ENCODE measurements at places on chromosomes 4 and X.

GRCh38 chr4:54780149-54780495 lies 122.4 kb downstream of the KIT start:
- DNase-seq, result no peak

DNA sequence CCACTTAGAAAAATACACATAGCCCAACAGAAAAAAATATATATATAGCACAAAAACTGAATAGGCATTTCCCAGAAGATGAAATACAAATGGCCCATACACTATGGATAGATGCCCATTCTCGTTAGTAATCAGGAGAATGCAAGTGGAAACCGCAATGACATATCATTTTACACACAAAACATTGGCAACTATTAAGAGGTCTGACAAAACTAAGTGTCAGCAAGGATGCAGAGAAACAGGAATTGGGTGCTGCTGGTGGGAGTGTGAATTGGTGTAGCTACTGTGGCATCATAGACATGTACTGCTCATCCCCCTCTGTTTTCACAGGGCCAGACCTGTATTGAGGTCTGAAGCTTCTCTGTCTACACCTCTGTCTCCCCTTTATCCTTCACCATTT lies 320.0 kb downstream of the IDS start:
- DNase-seq, result no peak

GRCh38 chrX:128518508-128518907 lies 466.3 kb upstream of the ACTRT1 start:
- DNase-seq, result peak; percentile 10

GRCh38 chrX:40617566-40617965 lies 5.7 kb upstream of the MPC1L start:
- no peak for DNase-seq

DNA sequence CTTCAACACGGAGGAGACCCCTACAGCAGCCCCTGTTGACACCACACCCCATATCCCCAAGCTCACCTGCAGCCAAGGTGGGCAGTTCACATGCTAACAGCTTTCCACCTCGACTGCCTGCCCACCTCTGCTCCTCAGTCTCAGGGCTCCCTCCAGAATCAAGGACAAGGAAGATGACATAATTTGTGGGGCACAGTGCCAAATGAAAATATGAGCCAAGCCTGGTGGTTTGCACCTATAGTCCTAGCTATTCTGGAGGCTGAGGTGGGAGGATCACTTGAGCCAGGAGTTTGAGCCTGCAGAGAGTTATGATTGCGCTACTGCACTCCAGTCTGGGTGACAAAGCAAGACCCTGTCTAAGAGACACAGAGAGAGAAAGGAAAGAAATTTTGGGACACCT lies 516.3 kb downstream of the BCOR start:
- no peak for DNase-seq

GRCh38 chrX:49838374-49838773 lies 9.3 kb downstream of the PAGE4 start:
- DNase-seq, result no peak

DNA sequence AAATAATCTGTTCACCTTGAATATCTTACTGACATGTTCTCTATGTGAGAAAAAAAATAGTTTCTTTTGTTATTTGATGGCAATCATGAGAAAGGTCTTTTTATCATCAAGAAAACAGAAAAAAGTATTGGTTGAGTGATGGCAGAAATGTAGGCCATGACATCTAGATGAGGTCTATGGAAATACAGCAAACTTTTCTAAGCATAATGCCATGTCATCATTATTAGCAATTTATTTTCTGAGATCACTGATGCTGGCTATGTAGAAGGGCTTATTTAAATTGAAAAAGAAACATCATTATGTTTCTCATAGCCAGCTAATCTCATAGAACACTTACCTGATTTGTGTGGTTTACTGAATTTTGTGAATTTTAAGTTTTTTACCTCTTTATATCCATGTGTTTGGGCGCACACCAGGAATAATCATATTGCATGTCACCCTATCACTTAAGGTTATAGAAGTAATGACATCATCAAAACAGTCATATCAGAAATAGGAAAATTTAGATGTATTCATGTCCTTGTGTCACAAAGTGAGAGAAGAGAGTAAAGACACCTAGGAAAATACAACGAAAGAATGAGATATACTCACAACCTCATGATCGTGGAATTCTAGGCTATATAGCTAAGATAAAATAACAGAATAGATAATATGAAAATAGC lies 22.4 kb downstream of the UGT2A3 start:
- DNase-seq, result no peak

DNA sequence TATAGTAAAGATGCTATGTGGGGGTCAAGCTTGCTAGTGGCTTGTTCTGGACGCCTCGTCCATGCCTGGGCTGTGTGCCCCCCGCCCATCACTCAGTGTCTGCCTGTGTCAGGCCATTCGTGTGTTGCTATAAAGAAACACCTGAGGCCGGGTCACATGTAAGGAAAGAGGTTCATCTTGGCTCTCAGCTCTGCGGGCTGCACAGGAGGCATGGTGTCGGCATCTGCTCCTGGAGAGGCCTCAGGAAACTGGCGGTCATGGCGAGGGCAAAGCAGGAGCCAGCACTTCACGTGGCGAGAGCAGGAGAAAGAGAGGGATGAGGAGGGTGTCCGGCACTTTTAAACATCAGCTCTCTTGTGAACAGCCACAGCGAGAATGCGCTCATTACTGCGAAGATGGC lies 25.2 kb downstream of the PIGG start:
- DNase-seq, result no peak

DNA sequence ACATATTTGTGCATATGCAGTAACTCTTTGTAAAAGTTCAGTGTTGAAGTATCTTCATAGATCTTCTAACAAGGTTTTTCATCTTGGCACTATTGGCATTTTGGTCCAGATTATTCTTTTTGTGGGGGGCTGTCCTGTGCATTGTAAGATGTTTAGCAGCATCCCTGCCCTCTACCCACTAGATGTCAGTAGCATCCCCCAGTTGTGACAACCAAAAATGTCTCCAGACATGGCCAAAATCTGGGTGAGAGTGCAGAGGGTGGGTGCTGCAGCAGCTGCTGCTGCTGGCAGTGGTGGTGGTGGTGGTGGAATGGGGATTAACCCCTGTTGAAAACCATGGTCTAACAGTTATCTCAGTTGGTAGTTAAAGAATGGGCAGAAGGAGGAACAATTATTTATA lies 370.0 kb downstream of the GPAT3 start:
- DNase-seq, result peak; percentile 3

- DNase-seq, result no peak
These were observed 15.4 kb upstream of the ADH6 start for GRCh38 chr4:99234331-99235010.

- no peak for DNase-seq
These were observed 37.5 kb upstream of the CXCL8 start for GRCh38 chr4:73702796-73703287.
